ENCODE measurements at places on chromosomes 7 and 10.

DNA sequence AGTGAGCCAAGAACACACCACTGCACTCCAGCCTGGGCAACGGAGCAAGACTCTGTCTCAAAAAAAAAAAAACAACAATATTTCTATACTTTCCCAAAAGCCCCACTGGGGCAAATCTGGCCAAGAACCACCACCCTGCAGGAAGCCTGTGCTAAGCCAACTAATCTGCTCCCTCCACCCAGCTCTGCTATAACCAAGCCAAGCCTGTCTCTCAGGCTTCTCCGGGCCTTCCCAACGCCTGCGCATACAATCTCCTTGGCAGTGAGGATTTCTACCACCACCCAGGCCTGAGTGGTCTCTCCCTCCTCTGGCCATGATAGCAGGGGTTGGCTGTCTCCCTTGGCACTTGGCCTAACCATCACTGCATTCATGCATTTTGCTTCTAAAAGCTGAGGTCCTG, 14.2 kb downstream of the DDX56 start:
- DNase-seq: no peak

DNA sequence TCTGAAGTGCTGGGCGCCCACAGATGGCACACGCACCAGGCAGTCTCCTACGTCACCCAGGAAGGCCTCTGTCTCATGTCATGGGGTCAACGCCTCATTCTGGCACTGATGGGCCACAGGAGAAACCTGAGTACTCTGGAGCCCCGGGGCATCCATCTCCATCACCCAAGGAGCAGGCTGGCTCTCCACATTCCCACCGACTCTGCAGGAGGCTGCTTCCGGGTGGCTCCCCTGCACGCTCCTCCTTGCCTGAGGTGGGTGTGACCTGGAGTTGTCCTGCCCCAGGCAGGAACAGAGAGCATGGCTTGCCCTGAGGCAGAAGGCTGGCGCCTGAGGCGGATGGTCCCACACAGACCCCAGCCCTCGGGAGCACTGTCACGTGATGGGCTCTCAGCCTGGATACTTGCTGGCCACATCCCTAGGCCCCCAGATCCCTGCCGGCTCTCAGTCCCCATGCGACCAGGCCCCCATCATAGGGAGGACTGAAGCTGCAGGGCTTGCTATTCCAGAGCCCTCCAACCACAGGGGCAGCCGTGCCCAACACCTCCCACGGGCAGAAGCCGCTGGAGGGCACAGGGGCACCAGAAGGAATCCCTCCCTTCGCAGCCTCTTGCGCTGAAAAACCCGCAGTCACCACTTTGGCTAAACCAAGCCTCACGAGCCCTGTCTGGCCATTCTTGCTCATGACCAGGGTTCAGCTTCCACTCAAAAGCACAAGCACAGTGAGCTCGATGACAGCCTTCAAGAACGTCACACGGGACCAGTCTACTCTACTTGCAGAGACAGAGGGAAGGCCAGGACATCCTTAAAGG, 80.7 kb downstream of the MAD1L1 start:
- no peak for DNase-seq

- DNase-seq: no peak
Measured at GRCh38 chr7:39199951-39200350, 222.2 kb downstream of the POU6F2 start.

DNA sequence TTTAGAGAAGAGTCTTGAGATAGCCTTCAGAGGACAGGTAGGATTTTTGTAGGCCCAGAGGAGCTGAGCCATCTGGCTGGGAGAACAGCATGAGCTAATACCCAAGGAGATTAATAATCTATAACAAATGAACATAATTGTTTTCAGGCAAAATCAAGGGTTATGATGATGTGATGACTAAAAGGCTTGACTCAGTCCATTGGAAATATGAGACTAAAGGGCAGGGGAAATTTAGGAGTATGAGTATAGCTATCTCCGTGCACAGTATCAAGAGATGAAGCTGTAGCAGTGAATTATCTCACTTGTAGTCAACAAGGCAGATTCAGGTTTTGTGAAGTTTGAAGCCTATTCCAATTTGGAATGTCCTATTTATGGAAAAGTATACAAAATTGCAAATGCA, 40.1 kb downstream of the CSTF2T start:
- DNase-seq: no peak

DNA sequence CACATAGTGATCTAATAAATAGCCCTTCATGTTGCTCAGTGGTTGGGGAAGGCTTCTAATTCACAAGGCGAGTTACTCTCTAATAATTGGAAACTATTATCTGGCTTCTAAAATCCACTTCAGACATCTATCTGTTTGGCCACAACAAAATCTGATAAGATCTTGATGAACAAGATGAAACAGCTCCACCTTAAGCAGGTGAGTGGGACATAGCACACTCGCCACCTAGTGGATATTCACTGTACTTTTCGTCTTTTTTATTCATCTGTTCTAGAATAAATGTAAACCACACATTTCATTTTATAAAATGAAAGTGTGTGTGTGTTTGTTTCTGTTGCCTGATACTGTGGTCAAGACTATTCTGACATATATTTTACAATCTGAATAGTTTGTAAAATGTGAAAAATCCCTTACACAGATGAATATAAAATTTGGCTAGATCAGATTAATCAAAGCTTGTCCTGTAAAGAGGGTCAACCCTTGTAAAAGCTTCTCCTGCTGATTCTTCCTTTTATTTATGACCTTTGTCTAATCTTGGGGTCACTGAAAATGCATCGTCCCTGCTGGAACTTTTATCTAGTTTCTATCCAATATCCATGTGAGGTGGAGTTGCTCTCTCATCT, 26.5 kb upstream of the CNTNAP2 start:
- no peak for DNase-seq

Data from stimulated activated CD8-positive, alpha-beta memory T cell treated with anti-CD3 and anti-CD28 coated beads, Interleukin-7, amount 100 ng/mL, for 1 hour (primary cell).